ENCODE measurements at places on chromosomes 12 and 14.

DNA sequence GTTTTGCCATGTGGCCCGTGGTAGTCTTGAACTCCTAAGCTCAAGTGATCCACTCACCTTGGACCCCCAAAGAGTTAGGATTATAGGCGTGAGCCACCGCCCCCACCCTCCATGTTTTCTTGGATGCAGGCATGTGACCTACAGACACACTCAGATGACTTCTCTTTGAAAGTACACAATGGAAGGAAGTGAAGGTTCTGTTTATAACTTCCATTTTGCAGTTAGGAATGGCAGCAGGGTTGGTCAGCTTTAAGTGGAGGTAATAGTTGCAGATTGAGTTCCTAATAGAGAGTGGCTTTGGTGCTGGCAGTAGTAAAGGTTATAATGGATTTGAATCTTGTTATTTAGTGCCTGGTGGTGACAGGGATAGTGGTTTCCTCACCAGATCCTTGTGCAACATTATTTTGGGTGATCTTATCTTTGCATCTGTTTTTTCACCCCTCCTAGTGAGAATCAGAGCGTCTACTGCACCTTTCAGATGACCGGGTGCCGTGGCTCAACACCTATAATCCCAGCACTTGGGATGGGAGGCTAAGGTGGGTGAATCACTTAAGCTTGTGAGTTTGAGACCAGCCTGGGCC is 15.3 kb downstream of the LARP4 start:
- no peak for DNase-seq

- DNase-seq = no peak
Observed at GRCh38 chr12:131239384-131240094, 285.8 kb downstream of the ADGRD1 start.

GRCh38 chr14:32565256-32565655 is 236.2 kb downstream of the AKAP6 start:
- no peak for DNase-seq

- peak; percentile 54 for DNase-seq
Observed at GRCh38 chr14:65206448-65207096, 104.3 kb upstream of the MAX start.

- DNase-seq = no peak
Observed at GRCh38 chr14:105240811-105241576, 7.3 kb upstream of the BTBD6 start.

- no peak for DNase-seq
Observed at GRCh38 chr12:109759595-109759994, 46.0 kb downstream of the FAM222A start.

DNA sequence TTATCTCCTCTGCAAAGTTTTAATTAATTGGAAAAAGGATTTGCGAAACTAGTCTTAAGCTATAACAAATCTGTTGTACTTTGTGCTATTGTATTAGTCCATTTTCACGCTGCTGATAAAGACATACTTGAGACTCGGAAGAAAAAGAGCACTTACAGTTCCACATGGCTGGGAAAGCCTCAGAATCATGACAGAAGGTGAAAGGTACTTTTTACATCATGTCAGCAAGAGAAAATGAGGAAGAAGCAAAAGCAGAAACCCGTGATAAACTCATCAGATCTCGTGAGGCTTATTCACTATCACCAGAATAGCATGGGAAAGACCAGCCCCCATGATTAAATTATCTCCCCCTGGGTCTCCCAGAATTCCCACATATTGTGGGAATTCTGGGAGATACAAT is 118.1 kb upstream of the PRKD1 start:
- DNase-seq = no peak

- no peak for DNase-seq
Observed at GRCh38 chr12:70426620-70427019, 60.5 kb downstream of the KCNMB4 start.

DNA sequence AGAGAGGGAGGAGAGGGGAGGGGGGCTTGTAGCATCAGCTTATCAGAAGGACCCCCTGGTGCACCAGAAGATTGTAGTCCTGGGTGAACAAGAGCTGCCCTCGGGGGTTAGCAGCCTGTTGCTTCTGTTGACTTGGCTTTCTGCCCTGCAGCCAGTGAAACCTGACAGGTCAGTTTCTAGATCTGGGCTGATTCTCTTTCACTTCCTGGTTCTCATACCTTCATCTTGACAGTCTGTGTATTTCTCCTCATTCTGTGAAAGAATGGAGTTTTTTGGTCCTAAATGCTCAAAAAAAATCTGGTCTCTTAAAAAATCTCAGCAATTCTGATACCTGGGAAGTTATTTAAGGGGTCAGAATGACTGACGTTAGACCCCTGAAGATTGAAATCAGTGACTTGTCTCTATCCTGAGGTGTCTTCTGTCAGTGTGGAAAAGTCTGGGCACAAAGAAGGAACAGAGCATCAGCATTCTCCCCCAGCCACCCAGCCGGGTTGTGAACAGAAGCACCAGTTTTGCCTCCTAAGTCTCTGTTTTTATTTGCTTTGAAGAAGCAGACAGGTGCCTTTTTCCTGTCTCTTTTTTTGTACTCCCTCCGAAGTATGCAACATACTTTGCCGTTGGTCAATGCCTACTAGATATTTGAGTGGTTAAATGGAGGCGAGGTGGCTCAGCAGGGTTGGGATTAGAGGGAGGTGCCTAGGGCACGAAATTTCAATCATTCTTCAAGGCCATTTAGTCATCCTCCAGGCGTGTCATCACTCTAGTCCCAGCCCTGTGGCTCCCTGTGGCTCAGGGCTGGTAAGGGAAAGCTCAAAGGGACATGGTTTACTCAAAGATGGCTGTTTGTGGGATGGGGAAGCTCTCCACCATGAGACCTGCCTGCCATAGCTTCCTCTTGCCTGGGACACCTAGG is 24.0 kb downstream of the TTC9 start:
- no peak for DNase-seq

- DNase-seq = no peak
Observed at GRCh38 chr12:1305791-1306500, 288.4 kb downstream of the FBXL14 start.

DNA sequence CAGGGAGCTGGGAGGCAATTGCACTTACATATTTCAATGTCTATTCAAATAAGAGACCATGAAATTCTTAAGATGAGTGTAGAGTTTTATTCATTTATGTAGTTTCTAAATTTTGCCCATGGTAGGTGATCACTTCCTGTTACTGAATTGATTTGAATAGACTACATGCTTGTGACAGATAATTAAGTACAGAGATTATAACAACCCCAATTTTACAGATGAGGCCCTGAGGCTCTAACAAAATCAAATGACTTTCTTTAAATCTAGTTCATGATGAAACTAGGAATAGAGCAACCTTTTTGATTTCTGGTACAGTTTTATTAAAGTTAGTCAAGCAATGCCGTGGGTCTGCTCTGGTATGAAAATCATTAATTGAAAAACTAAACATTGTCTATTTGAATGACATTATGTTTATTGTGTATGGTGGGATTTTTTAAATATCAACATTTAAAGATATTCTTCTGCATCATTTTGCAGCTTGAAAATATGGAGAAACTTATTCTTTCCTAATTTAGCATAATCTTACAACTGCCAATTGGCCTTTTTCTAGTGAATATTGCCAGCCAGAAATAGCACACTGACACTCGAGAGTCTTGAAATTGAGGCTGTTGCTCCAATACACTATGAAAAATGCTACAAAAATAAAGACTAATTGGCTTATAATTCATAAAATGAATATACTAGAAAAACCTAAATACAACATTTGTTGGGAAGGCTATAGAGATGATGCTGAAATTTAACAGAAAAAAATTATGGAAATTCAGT is 308.9 kb downstream of the SLC6A15 start:
- DNase-seq = no peak

GRCh38 chr14:54261283-54261682 is 135.5 kb upstream of the CDKN3 start:
- DNase-seq = no peak

DNA sequence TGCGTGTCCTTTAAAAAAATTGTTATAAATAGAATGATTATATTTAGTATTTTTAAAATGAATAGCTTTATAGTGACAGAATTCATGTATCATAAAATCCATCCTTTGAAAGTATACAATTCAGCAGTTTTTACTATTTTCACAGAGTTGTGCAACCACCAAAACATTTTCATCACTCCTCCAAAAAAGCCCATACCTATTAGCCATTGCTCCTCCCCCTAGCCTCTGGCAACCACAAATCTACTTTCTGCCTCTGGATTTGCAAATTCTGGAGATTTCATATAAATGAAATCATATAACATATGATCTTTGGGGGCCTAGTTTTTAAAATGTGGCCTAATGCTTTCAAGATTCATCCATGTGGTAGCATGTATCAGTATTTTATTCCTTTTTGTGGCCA is 117.9 kb upstream of the MED13L start:
- DNase-seq = no peak

DNA sequence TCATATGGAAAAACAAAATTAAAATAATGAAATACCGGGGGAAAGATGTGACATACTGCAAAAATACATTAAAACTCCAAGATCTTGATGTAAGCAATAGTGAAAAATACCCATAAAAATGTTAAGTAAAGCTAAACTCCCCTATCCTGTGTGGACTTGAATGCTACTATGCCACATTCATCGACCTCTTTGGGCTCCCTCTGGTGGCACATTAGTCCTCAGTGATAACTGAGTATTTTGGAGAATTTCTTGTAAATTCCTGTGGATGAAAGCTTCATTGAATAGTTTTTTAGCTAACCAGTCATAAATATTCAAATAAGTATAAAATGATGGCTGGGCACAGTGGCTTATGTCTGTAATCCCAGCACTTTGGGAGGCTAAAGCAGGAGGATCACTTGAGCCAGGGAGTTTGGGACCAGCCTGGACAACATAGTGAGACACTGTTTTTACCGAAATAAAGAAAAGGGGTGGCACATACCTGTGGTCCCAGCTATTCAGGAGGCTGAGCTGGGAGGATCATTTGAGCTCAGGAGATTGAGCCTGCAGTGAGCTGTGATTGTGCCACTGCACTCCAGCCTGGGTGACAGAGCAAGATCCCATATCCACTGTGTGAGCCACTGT is 42.4 kb upstream of the SGPP1 start:
- peak; percentile 41 for DNase-seq

DNA sequence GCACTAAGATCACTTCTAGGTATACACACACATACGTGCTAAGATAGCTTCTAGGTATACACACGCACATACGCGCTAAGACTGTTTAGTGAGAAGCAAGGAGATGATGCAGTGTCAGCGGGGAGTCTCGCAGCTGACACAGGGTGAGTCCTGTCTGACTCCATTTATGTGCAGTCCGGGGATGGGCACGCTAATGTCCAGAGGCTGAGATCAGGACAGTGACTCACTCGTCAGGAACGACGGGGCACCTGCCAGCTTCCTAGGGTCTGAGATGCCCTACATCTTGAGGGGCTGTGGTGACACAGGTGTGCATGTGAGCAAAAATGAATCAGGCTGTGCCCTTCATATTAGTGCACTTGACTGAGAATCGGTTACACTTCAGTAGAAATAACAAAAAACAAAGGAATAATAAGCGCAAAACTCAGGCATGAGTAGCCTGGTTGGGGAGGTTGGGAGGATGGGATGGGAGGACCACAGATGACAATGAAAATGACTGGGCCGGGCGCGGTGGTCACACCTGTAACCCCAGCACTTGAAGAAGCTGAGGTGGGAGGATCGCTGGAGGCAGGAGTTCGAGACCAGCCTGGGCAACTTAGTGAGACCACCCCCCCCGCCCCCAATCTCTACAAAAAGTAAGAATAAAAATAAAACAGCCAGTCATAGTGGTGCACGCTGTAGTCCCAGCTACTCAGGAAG is 29.1 kb upstream of the ULK1 start:
- DNase-seq = peak; percentile 70

- peak; percentile 27 for DNase-seq
Observed at GRCh38 chr14:104721505-104722431, 2.3 kb upstream of the ADSS1 start.

GRCh38 chr12:67039995-67040860 is 228.9 kb upstream of the CAND1 start:
- DNase-seq = no peak

- peak; percentile 44 for DNase-seq
Observed at GRCh38 chr14:102315121-102315520, 4.4 kb upstream of the ZNF839 start.

- no peak for DNase-seq
Observed at GRCh38 chr12:52580496-52580895, 6.9 kb upstream of the KRT74 start.

GRCh38 chr12:12070674-12071656 is at the start of gene BCL2L14:
Gene BCL2L14 (plus strand): TSS chr12:12070939. CDS start chr12:12079306, 8,367 bp downstream.
- DNase-seq = no peak

DNA sequence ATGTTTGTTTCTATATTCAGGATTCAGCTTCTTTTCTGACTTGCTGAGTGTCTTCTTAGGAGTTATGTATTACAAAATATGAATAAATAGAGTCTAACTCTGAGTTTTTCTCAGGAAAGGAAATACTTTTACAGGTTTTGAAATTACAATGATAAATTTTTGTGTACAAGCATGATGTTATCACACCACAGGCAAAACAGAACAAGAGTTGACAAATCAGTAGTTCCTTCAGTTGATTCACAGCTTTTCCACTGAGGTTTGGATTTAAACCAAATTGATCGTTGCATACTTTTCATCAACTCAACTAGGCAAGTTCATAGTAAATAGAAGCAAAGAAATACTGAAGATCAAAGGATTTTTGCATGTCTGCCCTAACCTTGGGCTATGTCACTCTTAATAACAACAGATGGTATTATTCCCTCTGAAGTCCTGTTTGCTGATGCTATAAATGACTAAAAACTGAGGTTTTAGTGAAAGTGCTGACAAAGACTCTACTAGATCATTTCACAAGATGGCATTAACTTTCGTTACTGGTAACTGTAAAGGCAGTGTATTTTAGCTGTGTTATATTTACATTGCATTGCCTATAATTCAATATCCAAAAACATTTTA is 520.2 kb downstream of the FLRT2 start:
- no peak for DNase-seq
